ENCODE measurements at places on chromosomes 6 and 20. TPM values are rescaled to one million over a fixed set of nuclear protein-coding genes. Genes with fewer than 3 reads are reported as not detected.

GRCh38 chr6:20069021-20069522 lies 143.2 kb downstream of the MBOAT1 start:
- H3K36me3 ChIP-seq = no peaks in the 10 kb centered on the region
- H3K4me3 ChIP-seq = no peak overlapping the region
- no peak for DNase-seq
- H3K27ac ChIP-seq = no peak overlapping the region

The KIAA0408 gene
- 27.3 TPM for total RNA-seq

The ZC3H12D gene
- total RNA-seq = 0.71 TPM

The ZMYND8 gene
- total RNA-seq = 24.8 TPM

DNA sequence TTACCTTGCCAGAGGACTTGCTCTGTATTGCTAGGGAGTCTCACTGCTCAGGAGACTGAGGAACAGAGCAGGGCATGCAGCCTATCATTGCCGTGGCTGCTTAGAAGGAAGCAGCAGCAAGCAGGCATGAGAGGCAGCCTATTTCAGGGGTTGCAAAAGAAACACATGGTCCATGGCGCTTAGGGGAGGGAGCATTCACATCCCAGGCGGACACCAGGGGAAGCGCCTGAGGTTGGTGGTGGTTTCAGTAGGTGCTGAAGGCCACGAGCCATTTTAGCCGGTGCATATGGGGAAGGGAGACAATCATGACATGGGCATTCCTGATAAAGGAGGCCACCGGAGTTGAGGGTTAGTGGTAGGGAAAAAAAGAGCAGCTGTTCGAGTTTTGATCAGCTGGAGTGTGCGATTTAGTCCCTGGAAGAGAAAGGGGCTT lies 20.9 kb downstream of the FARS2 start:
- no peak for DNase-seq
- no peaks in the 10 kb centered on the region for H3K4me1 ChIP-seq
- no peak overlapping the region for H3K27ac ChIP-seq

The HLA-DOA gene
- 3.0 TPM for total RNA-seq

DNA sequence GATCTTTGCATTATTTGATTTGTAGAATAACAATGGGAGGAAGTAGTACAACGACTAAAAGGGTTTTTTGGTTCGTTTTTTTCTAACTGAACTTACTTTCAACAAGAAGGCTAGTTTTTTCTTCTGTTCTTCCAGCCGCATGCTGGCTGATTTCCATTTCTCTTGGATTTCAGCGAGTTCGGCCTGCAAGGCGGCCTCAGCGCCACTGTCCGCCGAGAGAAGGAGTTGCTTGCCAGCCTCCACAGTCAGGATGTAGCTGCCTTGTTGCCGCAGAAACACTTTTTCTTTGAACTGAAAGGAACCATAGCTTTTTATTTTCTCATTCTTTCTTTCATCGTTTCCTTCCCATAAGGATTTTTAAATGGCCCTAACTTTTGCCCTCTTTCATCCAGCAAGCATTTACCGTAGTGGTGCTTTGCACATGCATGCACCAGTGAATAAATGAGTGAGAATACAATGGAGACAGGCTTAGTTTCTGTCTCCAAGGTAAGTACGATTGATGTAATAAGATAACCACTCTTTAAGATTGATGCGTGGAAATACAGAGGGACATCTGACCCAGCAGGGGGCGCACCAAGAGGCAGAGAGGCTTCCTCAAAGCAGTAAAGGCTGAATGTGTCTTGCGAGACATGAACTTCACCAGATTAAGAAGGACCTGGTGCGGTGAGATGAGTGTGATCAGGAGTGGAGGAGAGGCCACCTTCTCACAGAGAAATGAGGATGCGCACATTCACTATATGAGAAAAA lies 398.8 kb downstream of the ESR1 start:
- H3K27ac ChIP-seq = no peak overlapping the region
- H3K27me3 ChIP-seq = no peaks in the 10 kb centered on the region
- peak; percentile 58 for DNase-seq
- peaks cover 90% of the 10 kb centered on the region for H3K36me3 ChIP-seq
- no peaks in the 10 kb centered on the region for H3K4me1 ChIP-seq

- H3K4me1 ChIP-seq = no peaks in the 10 kb centered on the region
- DNase-seq = no peak
- no peaks in the 10 kb centered on the region for H3K27me3 ChIP-seq
- H3K27ac ChIP-seq = no peak overlapping the region
- no peak overlapping the region for H3K4me3 ChIP-seq
Measured at GRCh38 chr6:36788768-36789167, 50.5 kb downstream of the CPNE5 start.

The NEDD9 gene
- total RNA-seq = 21.4 TPM

The HTR1E gene
- not detected for total RNA-seq

The FAM217A gene
- not detected for total RNA-seq

The AGPAT1 gene
- total RNA-seq = 45.7 TPM

The OTOR gene
- not detected for total RNA-seq

The ZNF165 gene
- total RNA-seq = 0.99 TPM

The CST5 gene
- total RNA-seq = not detected

The ACTR5 gene
- 8.7 TPM for total RNA-seq

The CALHM6 gene
- 5.0 TPM for total RNA-seq

The TFAP2D gene
- total RNA-seq = not detected

The TDRD6 gene
- total RNA-seq = 1.9 TPM

- H3K27ac ChIP-seq = no peak overlapping the region
- H3K4me1 ChIP-seq = no peaks in the 10 kb centered on the region
- no peak for DNase-seq
Measured at GRCh38 chr6:107369493-107369892, 89.9 kb downstream of the PDSS2 start.

The ANGPT4 gene
- under 0.01 TPM for total RNA-seq

GRCh38 chr20:34720266-34720665 lies 16.1 kb downstream of the TP53INP2 start:
- peaks cover 62% of the 10 kb centered on the region for H3K36me3 ChIP-seq
- no peaks in the 10 kb centered on the region for H3K4me1 ChIP-seq
- no peaks in the 10 kb centered on the region for H3K27me3 ChIP-seq
- DNase-seq = no peak

GRCh38 chr6:137698636-137699030 lies 168.4 kb upstream of the TNFAIP3 start:
- H3K4me1 ChIP-seq = no peaks in the 10 kb centered on the region
- H3K4me3 ChIP-seq = no peak overlapping the region
- DNase-seq = peak; percentile 69
- H3K27ac ChIP-seq = no peak overlapping the region

Measured in sigmoid colon (tissue), 7 donors.